Left ventricle myocardium inferior (tissue), 1 donor: ENCODE measurements at places on chromosomes 3 and 15.

- no peaks in the 10 kb centered on the region for H3K36me3 ChIP-seq
- no peaks in the 10 kb centered on the region for H3K27me3 ChIP-seq
- no peak for DNase-seq
- H3K27ac ChIP-seq: no peak overlapping the region
Observed at GRCh38 chr3:150117076-150117475, 146.4 kb upstream of the PFN2 start.

DNA sequence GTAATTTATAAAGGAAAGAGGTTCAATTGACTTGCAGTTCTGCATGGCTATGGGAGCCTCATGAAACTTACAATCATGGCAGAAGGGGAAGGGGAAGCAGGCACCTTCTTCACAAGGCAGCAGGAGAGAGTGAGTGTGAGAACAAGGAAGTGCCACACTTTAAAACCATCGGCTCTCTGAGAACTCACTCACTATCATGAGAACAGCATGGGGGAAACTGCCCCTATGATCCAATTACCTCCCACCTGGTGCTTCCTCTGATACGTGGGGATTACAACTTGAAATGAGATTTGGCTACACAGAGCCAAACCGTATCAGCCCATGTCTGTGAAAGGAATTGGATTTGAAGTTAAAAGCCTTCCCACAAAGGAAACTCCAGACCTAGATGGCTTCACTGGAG is 39.1 kb downstream of the TKT start:
- no peak for DNase-seq
- no peaks in the 10 kb centered on the region for H3K4me1 ChIP-seq
- H3K27me3 ChIP-seq: no peaks in the 10 kb centered on the region
- H3K27ac ChIP-seq: no peak overlapping the region

- H3K4me1 ChIP-seq: no peaks in the 10 kb centered on the region
- H3K27ac ChIP-seq: no peak overlapping the region
- H3K36me3 ChIP-seq: no peaks in the 10 kb centered on the region
- no peak for DNase-seq
Observed at GRCh38 chr3:123789160-123789559, 95.0 kb downstream of the MYLK start.

GRCh38 chr3:173173652-173174051 is 32.6 kb upstream of the SPATA16 start:
- DNase-seq: no peak
- no peaks in the 10 kb centered on the region for H3K27me3 ChIP-seq
- no peak overlapping the region for H3K27ac ChIP-seq
- no peaks in the 10 kb centered on the region for H3K4me1 ChIP-seq
- no peak overlapping the region for H3K4me3 ChIP-seq

- no peak overlapping the region for H3K27ac ChIP-seq
- no peaks in the 10 kb centered on the region for H3K27me3 ChIP-seq
- DNase-seq: peak; percentile 53
- peaks cover 38% of the 10 kb centered on the region for H3K4me1 ChIP-seq
- no peaks in the 10 kb centered on the region for H3K36me3 ChIP-seq
- H3K4me3 ChIP-seq: no peak overlapping the region
Observed at GRCh38 chr15:74196175-74196574, 6.4 kb downstream of the STRA6 start.

DNA sequence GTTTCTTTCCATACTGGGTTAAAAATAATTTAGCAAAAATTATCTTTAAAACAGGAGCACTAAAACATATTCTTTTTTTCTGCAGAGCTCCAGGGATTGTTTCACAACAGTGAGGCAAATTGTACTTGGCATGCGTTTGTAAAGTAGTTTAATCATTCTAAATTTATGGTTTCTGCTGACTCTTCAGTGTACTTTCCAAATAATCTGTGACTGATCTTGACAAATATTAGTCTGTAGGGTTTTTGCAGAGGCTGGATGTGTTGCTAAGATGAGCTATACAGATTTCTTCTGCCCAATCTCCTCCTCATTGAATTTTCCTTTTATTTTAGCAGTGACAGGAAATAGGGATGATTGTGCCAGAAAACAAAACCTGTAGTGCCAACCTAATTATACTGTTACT is 328.0 kb upstream of the MANF start:
- H3K36me3 ChIP-seq: no peaks in the 10 kb centered on the region
- no peak for DNase-seq
- H3K4me1 ChIP-seq: no peaks in the 10 kb centered on the region
- H3K4me3 ChIP-seq: no peak overlapping the region

- no peak for DNase-seq
- no peaks in the 10 kb centered on the region for H3K36me3 ChIP-seq
- H3K4me1 ChIP-seq: no peaks in the 10 kb centered on the region
- no peak overlapping the region for H3K4me3 ChIP-seq
Observed at GRCh38 chr3:175983379-175983778, 1124.2 kb downstream of the NAALADL2 start.

GRCh38 chr15:67146875-67147381 is 81.5 kb downstream of the SMAD3 start:
- H3K36me3 ChIP-seq: no peaks in the 10 kb centered on the region
- no peak overlapping the region for H3K4me3 ChIP-seq
- H3K27ac ChIP-seq: peak overlapping the region; percentile 84

DNA sequence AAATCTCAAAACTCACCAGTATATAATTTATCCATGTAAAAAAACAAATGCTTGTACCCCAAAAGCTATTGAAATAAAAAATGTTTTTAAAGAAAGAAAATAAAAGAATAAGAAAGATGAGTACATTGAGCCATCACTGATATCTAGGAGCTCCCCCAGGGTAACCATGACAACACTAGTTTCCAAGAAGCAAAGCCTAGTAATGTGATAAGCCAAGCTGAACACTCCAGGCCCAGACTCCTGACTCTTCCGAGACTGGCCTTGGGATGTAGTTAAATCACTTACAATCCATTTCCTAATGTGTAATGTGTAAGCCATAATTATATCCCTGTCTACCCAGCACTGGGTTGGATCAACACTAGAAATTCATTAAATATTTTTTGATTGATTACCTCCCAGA is 21.1 kb upstream of the ATP8B4 start:
- no peak for DNase-seq
- H3K4me1 ChIP-seq: peaks cover 2% of the 10 kb centered on the region
- no peak overlapping the region for H3K4me3 ChIP-seq

DNA sequence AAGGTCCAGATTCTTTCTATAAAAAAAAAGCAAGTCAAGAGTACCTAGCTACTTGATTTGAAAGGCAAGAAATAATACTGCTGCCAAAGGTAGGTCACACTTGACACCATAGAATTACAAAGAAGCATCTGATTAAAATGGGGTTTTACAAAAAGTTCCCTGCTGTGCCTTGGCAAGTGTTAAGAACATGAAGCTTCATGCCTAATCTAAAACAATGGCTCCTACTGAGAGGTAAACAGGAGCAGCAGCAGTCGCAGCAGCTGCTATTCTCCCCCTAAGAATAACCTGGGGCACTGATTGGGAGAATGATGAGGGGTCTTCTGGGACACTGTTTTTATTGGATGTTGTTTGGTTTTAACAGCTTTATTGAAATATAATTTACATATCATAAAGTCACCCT is 14.1 kb downstream of the UBP1 start:
- no peak for DNase-seq
- peaks cover 34% of the 10 kb centered on the region for H3K36me3 ChIP-seq
- H3K4me1 ChIP-seq: peaks cover 59% of the 10 kb centered on the region
- H3K4me3 ChIP-seq: no peak overlapping the region
- H3K27me3 ChIP-seq: no peaks in the 10 kb centered on the region

DNA sequence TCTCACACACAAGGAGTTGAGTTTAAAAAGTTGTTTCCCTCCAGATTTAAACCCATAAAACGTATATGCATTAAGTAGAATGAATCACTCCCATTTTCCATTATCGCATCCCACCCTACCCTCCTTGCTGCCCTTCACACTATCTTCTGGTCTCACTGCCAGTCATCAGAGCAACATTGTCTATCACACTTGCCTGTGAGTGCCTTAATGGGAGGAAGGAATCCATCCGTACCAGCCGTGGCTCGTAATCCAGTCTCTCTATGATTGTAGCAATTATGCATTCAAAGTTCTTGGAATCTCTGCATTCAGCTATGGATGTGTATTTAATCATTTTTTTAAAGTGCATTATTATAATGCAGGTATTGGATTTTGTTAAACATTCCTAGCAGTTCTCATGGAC is 1.9 kb downstream of the TMEM266 start:
- H3K27me3 ChIP-seq: peaks cover 91% of the 10 kb centered on the region
- DNase-seq: no peak
- H3K36me3 ChIP-seq: no peaks in the 10 kb centered on the region
- no peak overlapping the region for H3K4me3 ChIP-seq

- no peak overlapping the region for H3K27ac ChIP-seq
- H3K36me3 ChIP-seq: no peaks in the 10 kb centered on the region
- peaks cover 42% of the 10 kb centered on the region for H3K4me1 ChIP-seq
- no peaks in the 10 kb centered on the region for H3K27me3 ChIP-seq
- H3K4me3 ChIP-seq: no peak overlapping the region
Observed at GRCh38 chr3:160929595-160929994, 173.6 kb downstream of the PPM1L start.

GRCh38 chr3:73432023-73432705 is 192.6 kb downstream of the PDZRN3 start:
- no peak for DNase-seq
- H3K4me1 ChIP-seq: peaks cover 71% of the 10 kb centered on the region
- H3K36me3 ChIP-seq: no peaks in the 10 kb centered on the region

GRCh38 chr3:28449398-28449797 is 100.8 kb upstream of the AZI2 start:
- H3K4me1 ChIP-seq: no peaks in the 10 kb centered on the region
- H3K4me3 ChIP-seq: no peak overlapping the region
- no peak for DNase-seq
- H3K27me3 ChIP-seq: no peaks in the 10 kb centered on the region
- no peak overlapping the region for H3K27ac ChIP-seq
- H3K36me3 ChIP-seq: no peaks in the 10 kb centered on the region

DNA sequence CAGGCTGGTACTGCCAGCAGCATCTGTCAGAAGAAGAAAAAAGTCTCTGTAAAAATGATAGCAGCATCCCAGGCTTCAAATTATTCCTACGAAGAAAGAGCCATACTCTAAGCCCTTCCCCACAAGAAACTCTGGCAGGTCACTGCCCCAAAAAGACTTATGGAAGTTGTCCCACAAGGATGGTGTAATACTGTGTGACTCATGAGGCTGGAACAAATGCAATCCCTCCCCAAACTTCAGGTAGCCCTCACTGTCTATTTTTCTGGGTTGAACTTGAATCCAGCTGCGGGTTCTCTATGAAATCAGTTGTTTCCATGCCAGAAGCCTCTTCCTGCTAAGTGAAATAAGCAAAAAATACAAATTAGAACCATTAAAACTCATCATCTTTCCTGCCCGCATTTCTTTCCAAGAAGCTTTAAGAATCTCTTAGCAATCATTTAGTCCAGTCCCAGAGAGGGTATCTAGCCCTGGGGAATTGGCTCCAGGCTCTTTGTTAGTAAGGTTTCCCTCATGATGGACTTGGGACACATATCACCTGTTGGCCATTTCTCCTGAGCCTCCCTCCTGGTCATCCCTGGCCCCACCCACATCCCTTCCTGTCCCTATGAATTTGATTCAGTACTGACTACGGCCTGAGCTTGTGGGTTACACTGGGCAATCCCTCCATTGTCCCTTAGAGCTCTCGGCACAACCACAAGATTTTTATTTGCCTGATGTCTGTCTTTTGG is 51.7 kb downstream of the FAM174B start:
- H3K36me3 ChIP-seq: no peaks in the 10 kb centered on the region
- DNase-seq: no peak
- H3K4me3 ChIP-seq: no peak overlapping the region
- peaks cover 14% of the 10 kb centered on the region for H3K4me1 ChIP-seq

- no peaks in the 10 kb centered on the region for H3K4me1 ChIP-seq
- DNase-seq: no peak
- H3K4me3 ChIP-seq: no peak overlapping the region
- no peaks in the 10 kb centered on the region for H3K36me3 ChIP-seq
- H3K27me3 ChIP-seq: peaks cover 28% of the 10 kb centered on the region
- H3K27ac ChIP-seq: no peak overlapping the region
Observed at GRCh38 chr15:29183071-29183831, 86.4 kb downstream of the NSMCE3 start.

GRCh38 chr3:132294906-132295305 is 22.3 kb upstream of the ACP3 start:
- DNase-seq: no peak
- H3K4me1 ChIP-seq: no peaks in the 10 kb centered on the region
- H3K27ac ChIP-seq: no peak overlapping the region
- no peak overlapping the region for H3K4me3 ChIP-seq
- no peaks in the 10 kb centered on the region for H3K27me3 ChIP-seq

- no peaks in the 10 kb centered on the region for H3K4me1 ChIP-seq
- no peak overlapping the region for H3K4me3 ChIP-seq
- H3K36me3 ChIP-seq: no peaks in the 10 kb centered on the region
- no peak for DNase-seq
- no peak overlapping the region for H3K27ac ChIP-seq
Observed at GRCh38 chr3:70076396-70076795, 76.9 kb downstream of the SAMMSON start.

- DNase-seq: peak; percentile 47
- H3K27me3 ChIP-seq: no peaks in the 10 kb centered on the region
- peak overlapping the region; percentile 57 for H3K27ac ChIP-seq
- H3K36me3 ChIP-seq: no peaks in the 10 kb centered on the region
- peaks cover 28% of the 10 kb centered on the region for H3K4me1 ChIP-seq
Observed at GRCh38 chr3:41575724-41576123, 376.4 kb downstream of the CTNNB1 start.

GRCh38 chr3:143657391-143657790 is 190.9 kb downstream of the SLC9A9 start:
- no peaks in the 10 kb centered on the region for H3K36me3 ChIP-seq
- no peak for DNase-seq
- no peak overlapping the region for H3K27ac ChIP-seq
- no peaks in the 10 kb centered on the region for H3K4me1 ChIP-seq
- no peak overlapping the region for H3K4me3 ChIP-seq
- no peaks in the 10 kb centered on the region for H3K27me3 ChIP-seq

- H3K4me3 ChIP-seq: peak overlapping the region; percentile 81
- DNase-seq: no peak
- peaks cover 34% of the 10 kb centered on the region for H3K4me1 ChIP-seq
- peaks cover 4% of the 10 kb centered on the region for H3K36me3 ChIP-seq
- H3K27me3 ChIP-seq: no peaks in the 10 kb centered on the region
- H3K27ac ChIP-seq: peak overlapping the region; percentile 90
Observed at GRCh38 chr3:15064299-15064834, 748 bp downstream of the MRPS25 start.

GRCh38 chr3:32946973-32947788 is 4.3 kb upstream of the CCR4 start:
- no peaks in the 10 kb centered on the region for H3K27me3 ChIP-seq
- no peaks in the 10 kb centered on the region for H3K4me1 ChIP-seq
- DNase-seq: no peak
- no peak overlapping the region for H3K4me3 ChIP-seq

- H3K4me1 ChIP-seq: no peaks in the 10 kb centered on the region
- H3K27me3 ChIP-seq: no peaks in the 10 kb centered on the region
- H3K4me3 ChIP-seq: no peak overlapping the region
- no peaks in the 10 kb centered on the region for H3K36me3 ChIP-seq
Observed at GRCh38 chr3:23344886-23345285, 141.8 kb downstream of the UBE2E2 start.

DNA sequence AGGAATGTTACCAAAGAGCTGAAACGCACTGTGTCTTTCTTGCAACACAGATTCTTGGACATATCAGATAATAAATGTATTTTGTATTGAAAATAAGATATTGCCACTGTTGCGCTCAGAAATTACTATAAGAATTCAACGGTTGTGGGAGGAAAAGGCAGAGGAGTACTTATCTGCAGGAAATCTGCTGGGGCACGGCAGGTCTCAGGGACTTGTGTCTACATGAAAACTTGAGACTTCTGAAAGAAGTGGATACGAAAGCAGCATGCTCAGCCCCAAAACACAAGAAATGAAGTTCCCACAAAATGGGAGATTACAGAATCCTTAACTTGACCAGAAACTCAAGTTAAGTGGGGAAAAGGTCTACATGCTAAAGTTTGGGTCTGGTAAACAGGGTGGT is 86.5 kb downstream of the IGSF11 start:
- DNase-seq: no peak
- H3K4me1 ChIP-seq: peaks cover 7% of the 10 kb centered on the region
- H3K36me3 ChIP-seq: no peaks in the 10 kb centered on the region
